Stimulated activated CD4-positive, alpha-beta T cell treated with anti-CD3 and anti-CD28 coated beads, Interleukin-2, amount 100 ng/mL, for 24 hours (primary cell): ENCODE measurements at places on chromosomes 6 and 20.

DNA sequence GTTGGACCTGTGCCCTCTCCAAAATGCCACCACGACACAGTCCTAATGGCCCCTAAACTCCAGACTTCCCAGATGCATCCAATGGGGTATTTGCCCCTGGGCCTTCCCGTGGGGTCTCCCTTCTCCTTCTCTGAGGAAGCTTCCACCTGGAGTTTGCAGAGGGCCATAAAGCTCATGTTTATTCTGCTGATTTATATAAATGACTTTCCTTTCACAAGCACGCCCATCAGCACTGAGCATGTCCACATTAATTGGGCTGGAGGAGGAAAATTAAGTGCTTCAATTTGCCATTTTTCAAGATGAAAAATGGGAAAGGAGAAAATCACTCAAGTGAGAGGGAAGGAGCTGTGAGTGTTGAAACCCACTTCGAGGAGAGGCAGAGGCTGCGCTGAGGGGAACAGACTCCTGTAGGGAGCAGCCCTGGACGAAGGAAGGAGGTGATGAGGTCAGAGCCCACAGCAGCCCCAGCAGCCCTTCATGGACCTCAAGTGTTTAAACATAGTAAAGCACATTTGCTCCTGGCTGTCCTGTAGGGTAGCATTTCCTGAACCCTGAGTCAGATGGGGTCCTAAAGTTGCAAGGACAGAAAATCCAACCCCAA is 434.9 kb upstream of the SULF2 start:
- no peak for DNase-seq

DNA sequence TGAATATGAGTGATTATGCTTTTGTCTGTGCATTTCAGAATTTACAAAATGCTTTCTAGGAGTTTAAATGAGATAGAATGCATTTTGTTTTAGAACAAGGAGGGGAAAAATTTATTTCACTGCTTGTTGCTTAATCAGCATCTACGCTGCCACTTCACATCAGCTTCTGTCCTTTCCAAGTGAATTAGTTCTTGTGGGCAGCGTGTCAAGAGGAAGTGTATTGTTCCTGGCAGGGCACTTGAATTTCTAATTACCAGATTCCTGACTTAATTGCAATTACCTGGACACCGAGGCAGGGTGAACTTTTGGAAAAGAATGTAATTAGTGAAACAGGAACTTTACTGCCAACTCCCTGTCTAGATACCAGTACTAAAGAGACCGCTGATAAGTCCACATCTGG is 263.5 kb downstream of the TMEM242 start:
- DNase-seq = no peak

- DNase-seq = no peak
Observed at GRCh38 chr20:62480318-62480717, 4.5 kb upstream of the GATA5 start.

DNA sequence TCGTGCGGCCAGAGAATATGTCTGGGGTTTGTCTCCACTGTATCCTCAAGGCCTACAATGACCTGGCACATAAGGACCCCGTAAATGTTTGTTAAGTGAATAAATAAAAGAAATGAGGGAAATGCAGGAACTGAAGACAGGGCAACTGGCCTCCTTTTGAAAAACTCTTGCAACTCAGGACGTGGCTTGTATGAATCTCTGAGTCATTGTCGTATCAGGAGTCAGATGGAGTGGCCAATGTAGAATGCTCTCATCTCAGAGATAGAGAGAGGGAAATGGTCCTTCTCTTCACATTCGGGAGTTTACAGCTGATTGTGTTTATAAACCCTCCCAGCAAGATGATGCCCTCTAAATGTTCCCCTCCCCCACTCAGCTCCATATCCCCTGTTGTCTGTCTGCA is 57.1 kb downstream of the UST start:
- no peak for DNase-seq

DNA sequence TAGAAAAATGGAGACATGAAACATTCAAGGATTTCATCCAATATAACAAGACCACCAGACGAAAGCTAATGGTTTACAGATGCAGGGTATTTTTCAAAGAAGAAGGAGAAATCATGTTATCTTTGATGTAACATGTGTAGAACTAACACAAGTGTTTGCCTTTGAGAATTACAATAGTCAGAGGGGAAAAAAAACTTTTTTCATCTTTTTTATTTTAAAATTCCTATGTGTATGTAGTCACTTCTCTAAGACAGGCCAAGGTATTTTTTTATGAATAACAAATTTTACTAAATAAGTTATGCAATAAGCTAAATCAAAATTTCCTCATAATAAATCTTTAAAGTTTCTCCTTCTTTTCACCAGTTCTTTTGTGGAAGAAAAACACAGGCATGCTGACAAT is 161.4 kb downstream of the PDE7B start:
- no peak for DNase-seq

DNA sequence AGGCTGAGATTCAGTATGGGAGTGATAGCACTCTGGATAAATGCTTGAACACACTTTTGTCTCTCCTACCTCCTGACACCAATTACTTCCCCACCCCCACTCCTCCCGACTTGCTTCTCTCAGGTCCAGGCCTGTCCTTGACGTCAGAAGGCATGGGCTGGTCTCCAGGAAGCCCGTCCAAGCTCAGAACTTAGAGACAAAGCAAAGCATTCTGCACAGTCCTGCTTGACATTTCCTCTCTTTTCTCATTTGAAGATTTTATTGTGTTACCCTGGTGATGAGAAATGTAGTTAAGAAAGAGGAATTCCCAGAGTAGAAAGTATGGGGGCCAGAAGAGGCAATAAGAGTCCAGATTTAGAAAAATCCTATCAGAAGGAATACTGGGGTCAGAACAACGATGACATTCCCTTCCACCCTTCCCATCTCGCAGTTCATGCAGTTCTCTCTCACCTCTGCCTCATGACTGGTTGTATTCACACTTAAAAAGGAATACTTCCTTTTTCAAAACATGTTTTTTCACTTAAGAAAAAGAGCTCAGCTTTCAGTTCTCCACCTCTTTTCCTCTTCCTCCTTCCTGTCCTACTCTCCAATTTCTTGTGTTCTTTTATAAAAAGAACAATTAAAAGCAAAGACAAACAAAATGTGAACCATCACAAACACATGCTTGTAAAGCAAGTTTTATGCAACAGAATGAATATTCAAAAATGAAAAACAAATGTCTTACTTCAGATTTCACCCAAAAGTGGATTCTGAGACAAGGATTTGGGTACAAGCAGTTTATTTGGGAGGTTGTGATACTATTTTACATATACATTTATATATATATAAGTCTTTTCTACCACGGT is 18.5 kb upstream of the FAM184A start:
- no peak for DNase-seq

DNA sequence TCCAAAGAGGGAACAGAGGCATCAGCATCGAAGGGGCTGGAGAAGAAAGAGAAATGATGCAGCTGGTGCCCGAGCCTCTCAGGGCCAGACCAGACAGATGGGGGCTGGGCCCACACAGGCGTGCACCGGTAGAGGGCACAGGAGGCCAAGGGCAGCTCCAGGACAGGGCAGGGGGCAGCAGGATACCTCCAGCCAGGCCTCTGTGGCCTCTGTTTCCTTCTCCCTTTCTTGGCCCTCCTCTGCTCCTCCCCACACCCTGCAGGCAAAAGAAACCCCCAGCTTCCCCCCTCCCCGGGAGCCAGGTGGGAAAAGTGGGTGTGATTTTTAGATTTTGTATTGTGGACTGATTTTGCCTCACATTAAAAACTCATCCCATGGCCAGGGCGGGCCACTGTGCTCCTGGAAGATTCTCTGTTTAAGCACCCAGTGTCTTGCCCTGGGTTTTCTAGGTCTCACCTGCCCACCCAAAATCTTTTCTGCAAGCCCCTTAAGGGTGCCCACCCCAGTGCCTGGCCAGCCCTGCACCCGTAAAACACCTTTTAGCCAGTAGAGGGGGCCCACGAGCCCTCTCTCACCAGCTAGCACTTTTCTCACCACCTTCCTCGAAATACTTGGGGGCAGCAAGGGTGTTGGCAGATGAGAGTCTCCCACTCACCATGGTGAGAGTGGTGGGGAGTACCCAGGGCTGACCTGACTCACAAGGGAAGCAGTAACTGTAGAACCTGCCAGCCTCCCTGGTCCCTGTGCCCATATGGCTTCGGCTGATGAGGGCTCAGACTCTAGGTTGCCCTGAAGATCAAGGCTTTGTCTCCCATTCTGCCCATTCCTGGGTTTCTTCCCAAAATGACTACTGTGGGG is 35.7 kb upstream of the ID1 start:
- DNase-seq = peak; percentile 72

DNA sequence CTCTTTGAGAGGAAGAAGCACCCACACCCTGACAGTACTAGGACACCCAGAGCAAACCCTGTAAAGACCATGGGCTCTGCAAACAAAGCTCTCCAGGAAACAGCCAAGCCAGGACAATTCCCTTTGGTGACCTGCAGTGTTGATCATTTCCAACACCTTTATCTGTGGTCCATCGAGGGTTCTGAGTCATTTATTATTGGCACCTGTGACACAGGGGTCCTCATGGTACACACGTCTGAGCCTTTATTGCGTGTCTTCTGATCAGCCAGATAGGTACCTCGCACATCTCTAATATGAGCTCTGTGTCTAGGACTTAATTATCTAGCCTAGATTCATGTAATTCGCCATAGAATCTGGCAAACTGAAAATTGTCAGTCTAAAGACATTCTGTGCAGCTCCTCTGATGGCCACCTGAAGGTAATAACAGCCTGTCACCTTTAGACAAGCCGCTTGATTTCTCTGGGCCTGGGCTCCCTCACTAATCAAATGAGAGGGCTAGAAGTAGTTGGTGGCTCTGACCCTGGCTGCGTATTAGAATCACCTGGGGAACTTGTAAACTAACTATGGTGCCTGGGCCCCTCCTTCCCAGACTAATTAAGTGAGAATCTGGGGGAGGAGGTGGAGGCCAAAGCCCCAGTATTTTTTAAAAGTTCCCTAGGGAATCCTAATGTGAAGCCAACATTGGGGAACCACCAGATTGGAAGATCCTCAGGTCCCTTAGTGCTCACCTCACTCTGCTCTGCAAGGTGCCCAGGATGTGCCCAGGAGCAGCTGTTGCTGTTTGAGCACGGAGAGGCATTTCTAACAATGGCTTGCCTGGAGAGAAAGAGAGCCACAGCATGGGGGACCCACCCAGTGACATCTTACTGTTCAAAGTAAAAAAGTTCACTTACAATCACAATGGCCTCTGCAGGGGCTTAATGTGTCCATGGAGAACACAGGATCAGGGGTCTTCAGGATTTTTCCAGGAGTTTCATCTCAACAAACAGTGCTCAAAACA is 122.0 kb upstream of the ARID1B start:
- no peak for DNase-seq

GRCh38 chr20:49661560-49662329 is 51.9 kb downstream of the B4GALT5 start:
- no peak for DNase-seq

GRCh38 chr6:101396548-101397173 is 3.2 kb downstream of the GRIK2 start:
- peak; percentile 54 for DNase-seq

- no peak for DNase-seq
Observed at GRCh38 chr6:31734247-31734820, 2.0 kb downstream of the CLIC1 start.

GRCh38 chr6:11987386-11987785 is 24.7 kb upstream of the HIVEP1 start:
- DNase-seq = no peak

DNA sequence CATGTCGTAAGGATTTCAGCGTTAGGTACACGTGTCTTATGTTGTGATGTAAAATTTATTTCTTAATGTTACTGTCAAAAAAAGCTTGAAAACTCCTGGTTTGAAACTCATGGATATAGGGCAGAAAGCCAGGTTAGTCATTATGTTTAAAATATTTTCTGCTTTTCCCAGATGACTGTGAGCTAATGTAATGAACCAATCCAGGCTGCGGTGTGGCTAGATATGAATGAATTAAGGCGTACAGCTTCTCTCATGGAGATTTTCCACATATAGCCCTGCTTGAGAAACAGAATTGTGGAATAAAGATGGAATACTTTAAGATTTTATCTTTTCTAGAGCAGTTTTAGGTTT is 80.3 kb upstream of the STMND1 start:
- DNase-seq = no peak

- DNase-seq = no peak
Observed at GRCh38 chr6:4805553-4806336, 29.5 kb downstream of the CDYL start.

- no peak for DNase-seq
Observed at GRCh38 chr6:161684731-161685475, 411.0 kb upstream of the AGPAT4 start.

- peak; percentile 48 for DNase-seq
Observed at GRCh38 chr20:36836591-36837269, 39.2 kb upstream of the TLDC2 start.

GRCh38 chr6:25254671-25255070 is 24.5 kb upstream of the CARMIL1 start:
- DNase-seq = no peak

DNA sequence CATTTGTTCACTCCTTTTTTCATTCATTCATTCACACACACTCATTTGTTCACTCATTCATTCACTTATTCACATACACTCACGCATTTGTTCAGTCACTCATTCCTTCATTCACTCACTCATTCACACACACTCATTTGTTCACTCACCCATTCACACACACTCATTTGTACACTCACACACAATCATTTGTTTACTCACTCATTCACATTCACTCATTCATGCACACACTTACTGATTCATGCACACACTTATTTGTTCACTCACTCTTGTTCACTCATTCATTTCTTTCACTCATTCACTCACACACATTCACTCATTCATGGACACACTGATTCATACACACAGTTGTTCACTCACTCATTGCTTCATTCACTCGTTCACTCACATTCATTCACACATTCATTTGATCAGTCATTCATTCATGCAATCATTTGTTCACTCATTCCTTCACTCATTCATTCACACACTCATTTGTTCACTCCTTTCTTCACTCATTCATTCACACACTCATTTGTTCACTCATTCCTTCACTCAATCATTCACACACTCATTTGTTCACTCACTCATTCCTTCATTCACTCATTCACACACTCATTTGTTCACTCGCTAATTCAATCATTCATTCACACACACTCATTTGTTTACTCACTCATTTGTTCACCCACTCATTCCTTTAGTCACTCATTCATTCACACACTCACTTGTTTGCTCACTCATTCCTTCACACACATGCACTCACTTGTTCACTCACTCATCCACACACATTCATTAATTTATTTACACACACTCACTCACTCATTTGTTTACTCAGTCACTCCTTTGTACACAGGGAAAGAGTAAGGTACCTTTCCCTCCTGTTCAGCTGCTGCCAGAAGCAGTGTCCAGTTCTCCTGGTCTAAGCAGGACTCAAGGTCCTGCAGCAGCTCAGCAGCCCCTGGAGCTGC is 50.7 kb upstream of the BHLHE23 start:
- no peak for DNase-seq

DNA sequence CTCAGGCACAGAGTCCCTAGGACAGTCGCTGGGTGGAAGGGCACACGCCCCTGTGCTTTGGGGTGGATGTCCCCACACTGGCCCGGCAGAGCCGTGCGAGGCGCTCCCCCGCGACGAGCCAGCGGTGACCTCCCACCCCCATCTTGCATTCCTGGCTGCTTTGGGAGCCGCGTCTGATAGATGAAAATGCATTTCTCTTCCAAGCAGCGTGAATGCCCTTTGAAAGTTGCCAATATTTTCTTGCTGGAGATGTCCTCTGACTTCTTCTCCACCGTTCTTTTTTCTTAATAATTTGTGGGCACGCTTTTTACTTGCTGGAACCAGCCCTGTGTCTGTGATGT is 29.9 kb downstream of the COL20A1 start:
- no peak for DNase-seq
